Activated B cell treated with CpG ODN at 0.5 μM for 24 hours (primary cell): ENCODE measurements at places on chromosomes 1 and 21. TPM values are rescaled to one million over a fixed set of nuclear protein-coding genes. Genes with fewer than 3 reads are reported as not detected.
A peak's percentile ranks its signal among the peaks of the same experiment; 100 is the strongest.

- H3K27ac ChIP-seq = peak overlapping the region; percentile 92
- no peaks in the 10 kb centered on the region for H3K27me3 ChIP-seq
- DNase-seq = no peak
- H3K36me3 ChIP-seq = peaks cover 5% of the 10 kb centered on the region
- H3K4me3 ChIP-seq = peak overlapping the region; percentile 42
- H3K4me1 ChIP-seq = peaks cover 88% of the 10 kb centered on the region
Observed at GRCh38 chr1:107894605-107895004, 70.4 kb downstream of the VAV3 start.

DNA sequence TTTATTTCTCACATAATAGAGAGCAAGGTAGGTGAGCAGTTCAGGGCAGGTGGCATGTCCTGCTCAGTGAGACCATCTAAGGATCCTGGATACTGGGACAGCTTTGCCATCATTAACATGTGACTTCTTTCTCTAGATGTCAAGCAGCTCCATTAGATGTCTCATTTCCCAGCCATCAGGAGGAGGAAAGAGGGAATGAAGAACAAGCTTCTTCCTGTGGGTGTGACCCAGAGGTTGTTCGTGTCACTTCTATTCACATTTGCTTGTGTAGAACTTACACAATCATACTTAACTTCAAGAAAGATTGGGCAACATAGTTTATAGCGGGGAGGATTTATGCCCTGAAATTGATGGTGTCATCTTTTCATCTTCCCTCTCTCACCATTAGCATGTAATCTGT is 169.2 kb upstream of the B3GALT2 start:
- H3K36me3 ChIP-seq = no peaks in the 10 kb centered on the region
- no peak for DNase-seq
- H3K27me3 ChIP-seq = peaks cover 3% of the 10 kb centered on the region

DNA sequence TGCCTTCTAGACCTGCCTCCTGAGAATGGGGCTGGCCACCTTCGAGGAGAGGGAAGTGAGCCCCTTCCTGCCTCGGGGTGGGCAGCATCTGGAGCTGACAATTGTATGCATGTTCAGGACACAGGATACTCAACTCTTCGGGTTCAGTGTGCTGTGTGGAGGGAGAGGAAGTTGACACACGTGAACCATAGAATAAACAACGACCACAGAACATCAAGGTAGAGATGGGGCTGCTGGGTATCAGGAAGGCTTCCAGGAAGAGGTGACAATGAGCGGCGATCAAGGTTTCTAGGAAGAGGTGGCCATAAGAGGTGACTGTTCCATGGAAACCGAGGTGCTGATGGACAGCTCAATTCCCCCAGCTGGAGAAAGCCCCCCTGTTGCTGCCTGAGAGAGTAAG is 22.0 kb downstream of the UBIAD1 start:
- H3K36me3 ChIP-seq = peaks cover 61% of the 10 kb centered on the region
- DNase-seq = no peak
- peaks cover 3% of the 10 kb centered on the region for H3K4me1 ChIP-seq
- no peaks in the 10 kb centered on the region for H3K27me3 ChIP-seq

GRCh38 chr1:27599605-27600497 is 4.1 kb downstream of the AHDC1 start:
- peak overlapping the region; percentile 5 for H3K27ac ChIP-seq
- DNase-seq = no peak
- H3K36me3 ChIP-seq = peaks cover 2% of the 10 kb centered on the region
- H3K4me1 ChIP-seq = peaks cover 42% of the 10 kb centered on the region
- no peak overlapping the region for H3K4me3 ChIP-seq

- peak; percentile 56 for DNase-seq
- peak overlapping the region; percentile 88 for H3K4me3 ChIP-seq
Observed at GRCh38 chr1:212699104-212699624, 476 bp downstream of the BATF3 start.

The HES4 gene
- total RNA-seq = 0.67 and 1.2 TPM in 2 replicates

The SZRD1 gene
- total RNA-seq = 184 and 190 TPM in 2 replicates

- no peak for DNase-seq
- no peaks in the 10 kb centered on the region for H3K4me1 ChIP-seq
- H3K4me3 ChIP-seq = no peak overlapping the region
- no peaks in the 10 kb centered on the region for H3K36me3 ChIP-seq
- no peak overlapping the region for H3K27ac ChIP-seq
Observed at GRCh38 chr1:230713547-230713914, 391 bp downstream of the AGT start.

DNA sequence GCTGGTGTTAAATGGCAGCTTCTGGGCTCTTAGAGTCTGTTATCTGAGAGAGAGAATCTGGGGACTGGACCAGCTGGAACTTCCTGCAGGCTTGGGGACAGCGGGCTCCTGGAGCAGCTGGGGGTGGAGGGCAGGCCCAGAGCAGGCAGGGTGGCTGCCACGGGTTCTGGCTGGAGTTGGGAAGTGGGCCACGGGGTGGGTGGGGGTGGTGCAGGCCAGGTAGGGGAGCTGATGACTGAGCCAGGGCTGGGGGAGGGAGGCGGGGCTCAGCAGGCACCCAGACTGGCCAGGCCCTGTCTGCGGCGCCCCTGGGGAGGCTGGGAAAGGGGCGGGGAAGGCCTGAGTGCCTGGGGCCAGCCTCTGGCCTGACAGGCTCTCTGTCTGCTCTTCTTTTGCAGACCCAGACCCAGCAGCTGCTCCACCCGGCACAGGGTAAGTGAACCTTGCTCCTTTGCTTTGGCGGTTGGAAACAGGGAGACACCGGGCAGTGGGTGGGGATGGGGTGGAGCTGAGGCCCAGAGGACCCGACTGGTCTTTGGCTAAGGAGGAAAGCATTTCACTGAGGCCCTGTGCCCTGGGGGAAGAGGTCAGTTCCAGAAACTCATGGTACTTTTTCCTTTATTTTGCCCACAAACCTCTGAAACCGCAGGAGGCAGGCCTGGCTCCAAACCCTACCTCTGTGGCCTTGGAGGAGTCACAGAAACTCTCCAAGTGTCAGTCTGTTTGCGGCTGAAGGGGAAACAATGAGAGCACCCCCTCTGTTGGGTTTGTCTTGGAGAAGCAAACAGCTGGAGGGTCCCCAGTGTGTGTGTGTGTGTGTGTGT is 48.8 kb downstream of the ARHGEF10L start:
- H3K4me3 ChIP-seq = no peak overlapping the region
- H3K4me1 ChIP-seq = no peaks in the 10 kb centered on the region
- H3K36me3 ChIP-seq = no peaks in the 10 kb centered on the region

DNA sequence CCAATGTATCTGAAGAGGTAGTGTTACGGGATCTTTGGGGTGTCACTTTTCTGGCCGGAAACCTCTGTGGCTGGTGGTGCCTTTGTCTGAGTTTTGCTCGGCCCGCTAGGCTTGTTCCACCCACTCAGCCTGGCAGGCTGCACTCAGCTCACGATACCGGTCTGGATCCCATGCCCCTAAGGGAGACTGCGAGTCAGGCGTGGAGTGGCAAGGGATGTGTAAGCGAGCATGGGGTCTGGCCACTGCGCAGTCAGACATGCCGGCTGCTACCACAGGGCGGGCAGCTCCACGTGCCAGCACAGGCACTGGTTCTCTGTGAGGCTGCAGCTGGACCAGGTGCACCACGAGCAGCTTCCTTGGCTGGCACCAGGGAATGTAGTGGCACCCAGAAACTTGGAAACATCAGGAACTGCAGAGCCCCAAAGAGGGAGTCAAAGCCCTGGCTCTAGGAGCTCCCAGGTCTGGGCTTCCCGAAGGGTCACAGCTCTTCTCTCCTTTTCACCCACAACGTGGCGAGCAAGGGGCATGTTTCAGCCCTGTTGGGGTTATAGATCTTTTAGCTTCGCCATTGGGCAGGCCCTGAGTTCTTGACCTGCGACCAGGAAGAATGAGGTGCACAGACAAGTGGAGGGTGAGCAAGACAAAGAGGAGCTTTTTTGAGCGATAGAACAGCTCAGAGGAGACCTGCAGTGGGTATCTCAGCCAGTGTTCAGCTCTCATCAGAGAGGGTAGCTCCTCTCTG is 23.8 kb upstream of the LRRC8C start:
- H3K4me3 ChIP-seq = peak overlapping the region; percentile 32
- no peak overlapping the region for H3K27ac ChIP-seq
- no peaks in the 10 kb centered on the region for H3K36me3 ChIP-seq
- no peaks in the 10 kb centered on the region for H3K27me3 ChIP-seq

The AGT gene
- not detected in 2 replicates for total RNA-seq

The NUAK2 gene
- 26.1 and 26.2 TPM in 2 replicates for total RNA-seq

The RAD54L gene
- total RNA-seq = 2.9 and 3.7 TPM in 2 replicates

DNA sequence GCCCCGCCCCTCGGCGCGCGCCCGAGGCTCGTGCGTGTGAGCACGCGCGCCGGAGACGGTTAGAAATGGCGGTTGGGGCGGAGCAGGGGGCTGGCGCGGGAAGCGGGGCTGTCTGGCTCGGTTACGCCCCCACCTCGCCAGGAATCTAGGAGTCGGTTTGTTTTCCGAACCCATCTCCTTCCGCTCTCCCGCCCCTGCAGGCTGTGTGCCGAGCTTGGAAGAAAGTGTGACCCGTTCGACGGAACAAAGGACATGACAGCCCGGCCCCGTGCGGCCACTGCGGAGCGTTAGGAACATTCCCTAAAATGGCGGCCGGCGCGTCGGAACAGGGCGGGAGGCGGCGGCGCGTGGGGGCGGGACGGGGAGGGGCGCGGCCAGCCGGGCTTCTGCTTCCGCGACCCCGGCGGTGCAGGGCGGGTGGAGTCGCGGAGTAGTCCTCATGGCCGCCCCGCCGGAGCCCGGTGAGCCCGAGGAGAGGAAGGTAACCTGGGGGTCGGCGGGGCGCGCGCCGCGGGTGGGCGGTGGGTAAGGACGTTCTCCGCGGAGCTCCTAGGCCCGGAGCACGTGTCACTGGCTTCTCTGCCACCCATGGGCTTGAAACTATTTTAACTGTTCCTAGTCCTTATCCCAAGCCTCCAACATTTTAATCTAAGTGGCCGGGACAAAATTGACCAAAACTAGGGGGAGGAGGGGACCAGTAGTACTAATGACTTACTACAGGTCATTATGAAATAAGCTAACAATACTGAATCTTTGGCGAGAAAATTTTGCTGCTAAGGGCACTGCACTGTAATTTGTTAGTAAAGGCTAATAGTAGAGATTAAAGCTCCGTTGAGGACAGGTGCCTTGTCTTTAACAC is at the start of gene COX20:
TSS of gene COX20 (plus strand) at position 383 of the 859 bp plus-strand sequence. CDS start at position 440, 57 bp downstream.
- peak; percentile 95 for DNase-seq
- peak within 1 kb of the TSS; percentile 97 for H3K4me3 ChIP-seq
- peak within 1 kb of the TSS; percentile 99 for H3K27ac ChIP-seq
- no peaks in the 10 kb centered on the region for H3K27me3 ChIP-seq
- H3K4me1 ChIP-seq = peaks cover 56% of the 10 kb centered on the region

DNA sequence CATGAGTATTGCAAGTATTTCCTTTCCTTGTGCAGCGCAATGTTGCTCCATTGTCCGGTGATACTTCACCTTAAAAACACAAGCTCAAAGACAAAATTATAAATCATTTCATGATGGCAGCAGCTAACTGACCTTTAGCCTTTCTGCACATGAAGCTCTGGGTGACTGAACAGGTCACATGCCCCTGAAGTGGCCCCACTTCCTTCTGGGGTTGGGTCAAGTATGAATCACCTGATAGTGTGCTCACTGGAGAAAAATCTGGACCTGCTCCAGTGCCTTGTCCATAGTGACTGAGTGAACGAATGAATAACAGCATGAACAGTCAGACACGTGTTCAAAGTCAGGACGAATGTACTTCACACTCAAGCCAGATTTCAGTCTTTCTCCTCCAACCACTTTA is 658.9 kb downstream of the NPHP4 start:
- H3K4me1 ChIP-seq = no peaks in the 10 kb centered on the region
- H3K36me3 ChIP-seq = no peaks in the 10 kb centered on the region
- no peak overlapping the region for H3K4me3 ChIP-seq
- DNase-seq = no peak

DNA sequence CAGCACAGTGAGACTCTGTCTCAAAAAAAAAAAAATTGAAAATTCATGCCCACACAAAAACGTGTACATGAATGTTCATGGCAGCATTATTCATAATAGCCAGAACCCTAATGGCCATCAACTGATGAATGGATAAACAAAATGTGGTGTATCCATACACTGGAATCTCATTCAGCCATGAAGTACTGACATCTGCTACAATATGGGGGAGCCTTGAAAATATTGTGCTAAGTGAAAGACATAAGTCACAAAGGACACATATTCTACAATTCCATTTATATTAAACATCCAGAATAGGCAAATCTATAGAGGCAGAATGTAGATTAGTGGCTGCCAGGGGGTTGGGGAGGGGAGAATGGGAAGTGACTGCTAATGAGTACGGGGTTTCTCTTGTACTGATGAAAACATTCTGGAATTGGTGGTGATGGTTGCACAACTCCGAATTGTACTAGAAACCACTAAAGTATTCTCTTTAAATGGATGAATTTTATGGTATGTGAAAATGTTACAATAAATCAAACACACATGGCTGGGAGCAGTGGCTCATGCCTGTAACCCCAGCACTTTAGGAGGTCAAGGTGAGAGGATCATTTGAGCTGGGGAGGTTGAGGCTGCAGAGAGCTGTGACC is 33.0 kb upstream of the KCNN3 start:
- no peak for DNase-seq
- no peak overlapping the region for H3K4me3 ChIP-seq
- no peaks in the 10 kb centered on the region for H3K36me3 ChIP-seq
- H3K27ac ChIP-seq = no peak overlapping the region

DNA sequence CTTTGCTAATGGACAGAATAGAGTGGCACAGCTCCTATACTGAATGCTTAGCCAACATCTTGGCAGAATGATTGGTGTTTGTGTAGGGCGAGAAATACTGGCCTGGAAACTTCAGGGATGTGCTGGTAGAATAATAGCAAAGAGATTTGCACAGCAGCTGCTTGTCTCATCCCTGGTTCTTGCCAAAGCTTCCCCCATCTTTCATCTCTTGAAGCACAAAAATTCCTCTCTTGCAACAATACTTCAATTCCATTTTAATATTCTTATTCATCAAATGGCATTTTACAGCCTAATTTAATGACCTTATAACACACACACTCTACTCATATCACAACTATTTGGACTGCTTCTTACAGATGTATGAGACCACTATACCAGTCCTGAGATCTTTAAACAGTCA is 37.7 kb downstream of the LHX8 start:
- no peak for DNase-seq
- no peaks in the 10 kb centered on the region for H3K36me3 ChIP-seq
- H3K27ac ChIP-seq = no peak overlapping the region
- H3K27me3 ChIP-seq = no peaks in the 10 kb centered on the region
- no peak overlapping the region for H3K4me3 ChIP-seq
- H3K4me1 ChIP-seq = no peaks in the 10 kb centered on the region

DNA sequence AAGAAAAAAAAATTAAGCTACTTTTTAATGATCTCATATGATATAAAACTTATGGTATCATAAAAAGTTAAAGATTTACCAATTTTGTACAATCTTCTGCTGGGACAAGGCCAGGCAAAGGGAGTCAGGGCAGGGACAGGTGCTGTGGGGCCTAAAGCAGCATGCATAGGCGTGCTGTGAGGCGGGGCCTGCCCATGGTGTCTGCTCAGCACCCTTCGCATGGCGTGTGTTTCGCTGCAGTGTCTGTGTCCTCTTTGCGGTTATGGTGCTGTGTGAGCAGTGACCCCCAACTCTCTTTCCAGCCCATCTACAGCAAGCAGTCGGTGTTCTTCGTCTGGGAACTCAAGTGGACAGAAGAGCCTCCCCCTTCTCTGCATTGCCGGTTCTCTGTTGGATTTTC is 13.4 kb upstream of the PWP2 start:
- peaks cover 52% of the 10 kb centered on the region for H3K36me3 ChIP-seq
- H3K4me3 ChIP-seq = no peak overlapping the region
- no peak for DNase-seq
- no peaks in the 10 kb centered on the region for H3K27me3 ChIP-seq

- no peaks in the 10 kb centered on the region for H3K36me3 ChIP-seq
- no peak overlapping the region for H3K4me3 ChIP-seq
- no peak overlapping the region for H3K27ac ChIP-seq
- no peaks in the 10 kb centered on the region for H3K27me3 ChIP-seq
- no peak for DNase-seq
Observed at GRCh38 chr1:104358621-104359020, 608.9 kb downstream of the AMY1C start.
